ENCODE measurements at places on chromosomes 3 and 15.

GRCh38 chr15:27835233-27835939 is 263.7 kb downstream of the OCA2 start:
- no peaks in the 10 kb centered on the region for H3K36me3 ChIP-seq
- DNase-seq = no peak
- no peaks in the 10 kb centered on the region for H3K27me3 ChIP-seq

DNA sequence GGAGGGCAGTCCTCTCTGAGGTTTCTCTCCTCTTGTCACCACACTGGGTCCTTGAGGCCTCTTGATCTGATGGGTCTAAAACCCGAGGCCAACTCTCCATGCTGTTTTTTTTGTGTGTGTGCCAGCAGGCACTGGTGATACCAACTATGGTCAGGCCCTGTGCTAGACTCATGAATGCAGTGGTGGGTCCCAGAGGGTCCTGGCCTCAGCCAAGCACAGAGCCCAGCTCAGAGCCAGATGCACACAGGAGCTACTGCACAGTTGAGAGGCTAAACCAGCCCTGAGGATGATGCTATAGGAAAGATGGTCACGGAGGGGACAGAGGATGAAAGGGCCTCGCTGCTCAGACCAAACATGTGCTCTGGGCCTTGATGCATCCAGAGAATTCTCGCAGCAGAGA is 33.5 kb downstream of the RAB6B start:
- DNase-seq = no peak
- no peaks in the 10 kb centered on the region for H3K4me1 ChIP-seq
- no peaks in the 10 kb centered on the region for H3K27me3 ChIP-seq
- H3K36me3 ChIP-seq = no peaks in the 10 kb centered on the region
- no peak overlapping the region for H3K27ac ChIP-seq

DNA sequence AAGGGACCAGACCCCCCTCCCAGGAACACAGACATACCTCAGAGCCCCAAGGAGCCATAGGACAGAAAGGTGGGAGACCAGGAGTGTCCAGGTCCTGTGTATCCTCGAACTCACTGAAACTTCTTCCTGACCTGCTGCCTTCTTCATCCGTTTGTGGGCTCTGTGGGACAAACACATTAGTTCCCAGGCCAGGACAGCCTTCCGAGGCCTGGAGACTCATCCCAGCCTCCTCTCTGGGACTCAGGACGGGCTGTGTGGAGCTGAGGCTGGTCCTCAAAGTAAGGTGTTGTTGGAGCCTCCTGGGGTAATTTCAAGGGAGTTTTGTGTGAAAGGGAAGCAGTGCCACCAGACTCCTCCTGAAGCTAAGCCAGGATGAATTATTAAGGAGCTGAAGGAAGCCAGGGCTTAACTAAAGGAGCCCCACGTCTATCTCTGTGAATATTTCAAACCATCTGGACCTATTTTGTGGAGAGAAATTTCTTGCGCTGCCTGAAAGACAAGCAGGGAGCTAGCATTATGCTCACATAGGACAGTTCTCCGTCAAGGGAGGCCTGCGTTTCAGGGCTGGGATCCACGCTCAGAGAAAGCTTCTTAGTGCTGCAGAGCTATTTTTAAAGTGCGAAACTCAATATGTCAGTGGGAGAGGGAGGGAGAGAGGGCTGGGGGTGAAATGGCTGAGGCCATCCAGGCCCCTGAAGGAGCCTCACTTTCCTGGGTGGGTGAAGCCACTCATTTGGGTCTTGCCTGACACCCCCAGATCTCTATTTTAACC is 29.8 kb upstream of the PLA2G4E start:
- H3K27ac ChIP-seq = no peak overlapping the region
- H3K4me1 ChIP-seq = no peaks in the 10 kb centered on the region
- DNase-seq = no peak
- H3K4me3 ChIP-seq = no peak overlapping the region

GRCh38 chr3:66989241-66989640 is 8.9 kb upstream of the KBTBD8 start:
- peak; percentile 49 for DNase-seq
- H3K4me1 ChIP-seq = peaks cover 5% of the 10 kb centered on the region
- H3K4me3 ChIP-seq = no peak overlapping the region
- H3K27me3 ChIP-seq = no peaks in the 10 kb centered on the region

GRCh38 chr3:45670991-45671390 is 18.2 kb upstream of the SACM1L start:
- H3K27me3 ChIP-seq = no peaks in the 10 kb centered on the region
- H3K27ac ChIP-seq = no peak overlapping the region
- H3K4me3 ChIP-seq = no peak overlapping the region
- peaks cover 2% of the 10 kb centered on the region for H3K4me1 ChIP-seq
- H3K36me3 ChIP-seq = peaks cover 29% of the 10 kb centered on the region

GRCh38 chr3:55000546-55000945 is 72.7 kb upstream of the LRTM1 start:
- no peaks in the 10 kb centered on the region for H3K36me3 ChIP-seq
- no peak overlapping the region for H3K4me3 ChIP-seq
- no peaks in the 10 kb centered on the region for H3K27me3 ChIP-seq
- no peak for DNase-seq

DNA sequence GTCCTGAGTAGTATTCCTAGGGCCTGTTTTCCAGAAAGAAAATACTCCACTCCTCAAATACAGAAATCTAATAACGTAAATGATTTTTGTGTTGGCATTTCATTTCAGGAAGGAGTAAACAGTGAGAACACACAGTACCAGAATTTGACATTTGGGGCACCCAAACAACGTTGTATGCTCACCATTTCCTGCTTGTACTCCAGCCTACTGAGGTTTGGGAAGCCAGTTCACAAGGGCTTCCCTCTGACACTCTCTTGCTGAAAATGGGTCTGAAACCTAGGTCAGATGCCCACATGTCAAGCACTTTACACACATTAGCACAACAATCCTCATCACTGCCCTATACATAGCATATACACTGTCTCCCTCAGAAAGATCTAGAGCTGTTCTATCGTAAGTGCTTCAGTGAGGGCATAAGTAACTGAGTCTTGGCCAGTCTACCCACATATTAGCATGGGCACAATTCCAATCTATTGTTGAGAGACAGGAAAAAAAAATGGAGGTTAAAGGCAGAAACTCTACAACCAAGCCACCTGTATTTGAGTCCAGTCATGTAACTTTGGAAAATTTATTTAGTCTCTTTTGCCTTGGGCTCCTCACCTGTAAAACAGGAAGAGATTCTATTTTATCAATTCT is 43.5 kb upstream of the RSL24D1 start:
- H3K4me3 ChIP-seq = no peak overlapping the region
- no peak overlapping the region for H3K27ac ChIP-seq
- no peaks in the 10 kb centered on the region for H3K4me1 ChIP-seq
- H3K36me3 ChIP-seq = no peaks in the 10 kb centered on the region
- DNase-seq = no peak
